Cerebellar nuclear complex (tissue), 1 donor: ENCODE measurements at places on chromosomes 1 and 21.

GRCh38 chr21:30924146-30924700, 42.8 kb upstream of the KRTAP11-1 start:
- no peak for DNase-seq

DNA sequence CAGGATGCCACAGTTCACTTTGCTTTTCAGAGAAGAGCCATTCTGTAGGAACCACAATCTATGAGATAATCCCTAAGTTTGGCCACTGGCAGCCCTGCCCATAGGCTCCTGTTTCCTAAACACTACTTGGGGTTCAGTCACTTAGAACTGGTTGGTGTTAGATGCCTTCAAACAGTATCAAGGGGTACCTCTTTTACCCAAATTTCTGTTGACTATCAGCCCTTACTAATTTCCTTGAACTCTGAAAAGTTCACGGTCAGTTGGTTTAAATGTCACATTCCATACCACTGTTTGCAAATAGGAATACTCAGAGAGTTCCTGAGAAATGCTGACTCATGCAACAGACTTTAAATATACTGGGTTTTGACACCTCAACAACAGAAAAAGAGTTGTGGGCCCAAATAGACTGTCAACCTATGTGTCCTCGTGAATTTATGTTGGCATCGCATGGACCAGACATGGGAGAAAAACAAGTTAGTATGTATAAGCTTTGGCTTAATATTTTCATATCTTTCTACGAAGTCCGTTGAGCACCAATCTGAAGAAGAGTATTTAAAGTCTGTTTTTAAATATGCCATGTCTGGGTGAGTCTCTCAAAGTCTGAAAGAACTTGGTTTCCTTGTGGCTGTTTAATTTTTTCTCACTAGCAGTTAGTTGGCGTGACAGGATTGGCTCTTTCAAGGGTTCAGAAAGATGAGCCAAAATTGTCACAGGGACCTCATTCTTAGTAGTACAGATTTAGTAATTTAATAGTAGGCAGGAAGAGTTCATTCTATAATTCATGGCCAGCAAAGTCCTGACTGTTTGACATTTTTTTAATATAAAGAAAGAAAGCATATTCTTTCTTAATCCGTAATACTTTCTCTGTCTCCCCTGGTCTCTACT, 56.5 kb upstream of the ZNF326 start:
- no peak for DNase-seq

GRCh38 chr21:35268817-35269216, 219.7 kb upstream of the RUNX1 start:
- DNase-seq = no peak

- no peak for DNase-seq
Observed at GRCh38 chr1:51922040-51922439, 43.5 kb upstream of the NRDC start.

- DNase-seq = no peak
Observed at GRCh38 chr1:216462066-216462775, 39.0 kb upstream of the USH2A start.

GRCh38 chr1:14777516-14778506, 179.3 kb downstream of the KAZN start:
- no peak for DNase-seq

GRCh38 chr21:15281714-15282113, 216.9 kb upstream of the NRIP1 start:
- no peak for DNase-seq

DNA sequence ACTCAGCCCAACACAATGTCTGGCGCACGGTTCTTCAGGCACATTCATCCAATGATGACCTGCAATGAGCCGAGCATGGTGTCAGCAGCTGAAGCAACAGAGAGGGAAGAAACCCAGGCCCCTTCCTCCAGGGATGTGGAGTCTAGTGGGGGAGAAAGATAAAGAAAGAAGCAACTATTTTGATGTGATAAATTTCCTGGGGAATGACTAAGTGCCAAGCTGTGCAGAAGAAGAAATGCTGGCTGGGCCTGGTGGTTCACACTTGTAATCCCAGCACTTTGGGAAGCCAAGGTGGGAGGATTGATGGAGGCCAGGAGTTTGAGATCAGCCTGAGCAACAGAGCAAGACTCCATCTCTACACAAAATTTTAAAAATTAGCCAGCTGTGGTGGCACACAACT, 561.8 kb downstream of the KIF26B start:
- DNase-seq = no peak

- no peak for DNase-seq
Observed at GRCh38 chr1:231189683-231190270, 27.9 kb downstream of the TRIM67 start.

DNA sequence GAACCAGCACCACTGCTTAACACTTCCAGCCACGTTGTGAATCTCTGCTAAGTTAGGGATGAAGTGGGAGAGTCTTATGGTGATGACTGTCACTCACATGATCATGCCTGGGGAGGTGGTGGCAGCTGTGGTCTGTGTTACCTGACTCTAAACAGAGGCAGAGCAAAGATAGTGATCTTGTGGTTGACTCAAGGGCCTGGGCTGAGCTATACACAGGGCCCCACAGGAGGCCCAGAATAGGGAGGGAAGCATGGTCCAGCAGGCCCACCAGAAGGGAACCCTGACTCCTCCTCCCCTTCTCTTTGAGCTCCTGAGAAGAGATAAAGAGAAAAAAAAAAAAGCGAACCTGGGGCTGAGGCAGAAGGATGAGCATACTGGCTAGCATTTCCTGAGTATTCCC, 55.0 kb downstream of the PLXNA2 start:
- DNase-seq = no peak

GRCh38 chr1:231643071-231643934, 16.7 kb downstream of the DISC1 start:
- DNase-seq = no peak

DNA sequence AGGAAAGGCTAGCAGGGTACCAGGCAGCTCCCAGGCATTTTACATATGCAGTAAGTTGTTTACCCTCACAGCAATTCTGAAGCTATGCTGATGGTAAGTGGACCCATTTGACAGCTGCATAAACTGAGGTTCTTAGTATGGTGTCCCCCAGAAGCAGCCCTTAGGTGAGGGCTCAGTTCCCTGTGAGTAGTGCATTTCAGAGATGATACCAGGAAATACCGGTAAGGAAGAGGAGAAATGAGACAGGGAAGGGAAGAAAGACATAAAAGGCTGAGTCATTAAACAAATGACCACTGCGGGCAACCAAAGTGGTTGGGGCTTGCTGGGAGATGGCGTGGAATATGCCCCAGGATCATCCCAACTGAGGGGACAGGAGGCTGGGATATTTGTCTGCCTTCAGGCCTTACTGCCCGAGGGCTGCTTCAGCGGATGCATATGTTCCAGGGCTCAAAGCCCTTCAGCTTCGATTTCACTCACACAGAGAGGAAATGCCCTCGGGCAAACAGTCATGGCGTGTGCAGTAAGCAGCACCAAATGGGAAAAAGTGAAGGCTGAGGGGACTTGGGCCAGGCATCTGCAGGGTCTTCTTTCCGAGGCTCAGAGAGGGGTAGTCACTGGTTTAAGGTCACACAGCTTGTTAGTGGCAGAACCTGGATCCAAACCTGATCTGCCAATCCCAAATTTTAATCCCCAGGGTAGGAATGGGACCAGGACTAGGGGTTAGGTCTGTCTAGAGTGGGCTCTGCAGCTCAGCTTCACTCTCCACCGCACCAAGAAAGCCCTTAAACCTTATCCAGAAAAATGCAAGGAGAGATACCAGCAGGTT, 133.7 kb upstream of the RUNX3 start:
- no peak for DNase-seq

DNA sequence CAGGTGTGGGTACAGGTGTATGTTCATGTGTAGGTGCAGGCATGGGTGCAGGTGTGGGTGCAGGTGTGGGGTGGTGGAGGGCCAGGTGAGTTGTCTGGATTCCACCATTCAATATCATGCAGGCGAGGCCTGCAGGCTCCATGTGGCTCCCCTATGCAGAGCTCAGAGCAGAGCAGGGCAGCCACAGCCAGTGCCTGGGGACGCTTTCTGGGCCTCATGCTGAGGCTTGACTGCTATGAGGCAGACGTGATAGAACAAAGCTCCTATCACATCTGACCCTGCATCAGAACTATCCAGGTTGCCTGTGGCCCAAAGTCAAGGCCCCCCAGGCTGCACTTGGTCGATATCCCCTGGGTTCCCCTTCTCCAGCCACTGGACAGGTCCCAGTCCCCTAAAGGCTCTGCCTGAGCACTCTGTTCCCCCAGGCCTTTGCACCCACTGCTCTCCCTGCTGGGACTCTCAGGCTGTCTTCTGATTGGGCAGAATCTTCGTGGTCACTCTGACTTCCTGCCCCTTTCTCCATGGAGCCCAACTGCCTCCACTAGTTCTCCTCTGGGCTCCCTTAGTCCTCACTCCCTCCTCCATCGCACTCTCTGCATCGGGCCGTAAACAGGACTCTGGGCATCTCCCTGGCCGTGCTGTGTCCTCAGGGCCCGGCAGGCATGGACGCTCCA, 78.6 kb upstream of the ACTL8 start:
- DNase-seq = no peak

- DNase-seq = no peak
Observed at GRCh38 chr1:108609483-108610049, 49.7 kb downstream of the EEIG2 start.
